ENCODE measurements at places on chromosomes 2 and 18. TPM values are rescaled to one million over a fixed set of nuclear protein-coding genes. Genes with fewer than 3 reads are reported as not detected.

The GCG gene
- polyA plus RNA-seq, result not detected

The EFR3B gene
- 2.9 TPM for polyA plus RNA-seq

The INPP4A gene
- 5.1 TPM for polyA plus RNA-seq

The NGEF gene
- polyA plus RNA-seq, result 1.5 TPM

The NPHP1 gene
- 4.9 TPM for polyA plus RNA-seq

The OSBPL1A gene
- 45.9 TPM for polyA plus RNA-seq

The LOXHD1 gene
- 0.34 TPM for polyA plus RNA-seq

The ACMSD gene
- polyA plus RNA-seq, result not detected
